ENCODE measurements at places on chromosomes 3 and 15. TPM values are rescaled to one million over a fixed set of nuclear protein-coding genes. Genes with fewer than 3 reads are reported as not detected.

GRCh38 chr3:183822631-183823030, 2.7 kb downstream of the MAP6D1 start:
- DNase-seq, result no peak

DNA sequence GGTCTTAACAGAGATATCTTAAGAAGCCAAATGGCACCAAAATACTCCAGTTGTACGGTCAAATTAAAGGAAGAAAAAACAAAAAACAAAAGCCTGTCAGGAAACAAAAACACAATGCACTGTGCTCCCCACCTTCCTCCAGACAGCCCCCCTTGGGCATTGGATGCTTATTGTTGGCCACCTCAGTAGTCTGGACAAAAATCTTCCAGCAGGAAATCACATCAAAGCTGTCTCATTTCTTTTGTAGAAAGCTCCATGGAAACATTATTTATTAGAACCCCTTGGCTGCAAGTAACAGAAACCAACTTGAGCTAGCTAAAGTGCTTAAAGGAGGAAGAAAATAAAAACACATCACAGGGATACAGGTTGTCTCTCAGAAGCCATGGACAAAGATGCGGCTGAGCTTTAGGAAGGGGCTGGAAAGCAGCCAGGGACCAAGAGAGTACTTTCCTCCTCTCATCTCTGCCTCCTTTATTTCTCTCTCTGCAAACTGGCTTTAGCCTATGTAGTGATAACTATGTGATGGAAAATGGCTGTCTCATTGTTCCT, 651.5 kb upstream of the ADAMTS9 start:
- no peak for DNase-seq

- no peak for DNase-seq
These were observed 220.1 kb downstream of the MCTP2 start for GRCh38 chr15:94451466-94451865.

- DNase-seq, result no peak
These were observed 109.7 kb downstream of the GALK2 start for GRCh38 chr15:49279521-49280456.

Gene POLQ
- total RNA-seq, result 0.57 TPM

All from Right ventricle myocardium inferior (tissue), 1 donor.